ENCODE measurements at places on chromosomes 11 and 22.

- no peak for DNase-seq
Observed at GRCh38 chr22:37679670-37680069, 4.2 kb downstream of the LGALS1 start.

- DNase-seq: peak; percentile 62
Observed at GRCh38 chr11:6705905-6706535, 22.9 kb upstream of the MRPL17 start.

DNA sequence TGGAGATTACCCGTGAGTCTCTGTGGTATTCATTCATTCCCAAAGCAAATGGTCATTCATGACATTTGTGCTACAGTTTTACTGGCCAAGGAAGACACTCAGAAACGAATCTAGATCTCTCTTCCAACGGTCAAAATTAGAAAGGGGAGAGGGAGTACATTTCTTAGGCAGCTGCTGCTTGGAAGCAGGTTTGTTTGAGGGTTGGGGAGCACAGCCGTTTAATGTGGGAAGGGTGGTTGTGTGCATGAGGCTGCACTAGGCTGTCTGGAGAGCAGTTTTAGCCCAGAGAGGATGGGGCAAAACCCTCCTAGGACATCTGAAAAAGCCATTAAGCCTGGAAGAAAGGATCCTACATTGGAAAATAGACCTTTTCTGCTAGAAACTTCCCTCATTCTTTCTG, 29.7 kb upstream of the TIMP3 start:
- no peak for DNase-seq

GRCh38 chr11:12817681-12818332, 143.6 kb downstream of the TEAD1 start:
- DNase-seq: no peak

GRCh38 chr11:3641191-3641590, 601 bp downstream of the ART5 start:
- no peak for DNase-seq
